ENCODE measurements at places on chromosomes 4 and X.
A peak's percentile ranks its signal among the peaks of the same experiment; 100 is the strongest.

DNA sequence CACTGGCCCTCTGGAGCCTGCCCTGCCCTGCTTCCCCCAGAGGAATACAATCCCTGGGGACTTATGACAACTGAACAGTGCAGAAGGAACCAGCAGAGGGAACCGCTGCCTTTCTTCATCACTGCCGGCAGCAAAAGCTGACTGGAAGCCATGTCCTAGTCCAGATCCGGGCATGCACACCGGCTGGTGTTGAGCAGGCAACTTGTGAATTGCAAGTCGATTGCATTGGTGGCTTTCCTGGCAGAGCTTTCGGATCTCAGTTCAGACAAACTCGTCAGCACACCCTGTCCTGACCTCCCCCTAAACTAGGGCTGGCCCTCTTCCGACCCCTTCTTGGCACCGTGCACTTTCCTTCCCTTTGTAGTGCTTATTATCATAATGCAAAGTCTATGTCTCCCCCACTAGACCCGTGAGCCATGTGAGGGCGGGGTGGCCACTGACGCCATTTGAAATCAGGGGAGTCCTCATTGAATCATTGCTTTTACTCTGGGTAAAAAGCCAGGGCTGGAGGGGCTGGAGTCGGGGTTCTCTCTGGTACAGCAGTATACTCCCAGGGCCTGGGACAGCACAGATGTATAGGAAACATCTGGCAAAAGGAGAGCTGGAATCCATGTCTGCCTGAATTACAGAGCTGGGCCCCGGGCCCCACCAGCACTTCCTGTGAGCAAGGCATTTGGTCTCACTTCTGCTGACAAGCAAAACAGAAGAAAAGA is 1.8 kb downstream of the ARHGAP4 start:
- no peak for DNase-seq

DNA sequence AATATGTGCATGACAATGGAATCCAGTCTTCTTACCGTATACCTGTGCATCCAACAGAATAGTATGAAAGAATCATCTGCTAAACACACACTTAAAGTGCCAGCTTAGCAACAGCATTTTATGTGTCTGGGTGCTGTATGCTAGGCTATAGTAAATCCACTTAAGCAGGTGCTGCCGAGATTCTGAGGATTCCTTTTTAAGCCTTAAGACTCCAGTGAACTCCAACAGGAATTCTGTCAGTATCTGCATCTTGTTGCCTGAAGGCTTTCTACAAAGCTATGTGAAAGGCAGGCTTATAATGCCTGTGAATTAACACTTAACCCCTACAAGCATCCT is 1076.4 kb upstream of the PABPC4L start:
- DNase-seq, result no peak

GRCh38 chrX:7133050-7133440 is 14.5 kb upstream of the STS start:
- no peak for DNase-seq

DNA sequence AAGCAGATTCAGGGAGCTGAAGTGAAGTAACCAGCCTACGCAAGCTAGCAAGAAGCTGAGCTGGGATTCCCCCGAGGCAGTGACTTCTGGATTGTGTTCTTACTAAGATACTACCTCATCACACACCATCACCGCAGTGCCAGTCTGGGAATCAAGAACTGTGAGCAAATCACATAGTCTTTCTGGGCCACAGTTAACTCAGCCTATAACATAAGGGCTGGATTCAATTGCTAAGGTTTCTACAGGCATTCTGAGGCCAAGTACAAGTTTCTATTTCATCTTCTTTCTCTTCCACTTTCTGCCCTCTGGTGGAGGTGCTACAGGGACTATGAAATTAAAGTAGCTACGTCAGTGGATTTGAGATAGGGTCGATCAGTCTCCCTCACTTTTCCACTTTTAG is 1.4 kb upstream of the CORIN start:
- peak; percentile 21 for DNase-seq

DNA sequence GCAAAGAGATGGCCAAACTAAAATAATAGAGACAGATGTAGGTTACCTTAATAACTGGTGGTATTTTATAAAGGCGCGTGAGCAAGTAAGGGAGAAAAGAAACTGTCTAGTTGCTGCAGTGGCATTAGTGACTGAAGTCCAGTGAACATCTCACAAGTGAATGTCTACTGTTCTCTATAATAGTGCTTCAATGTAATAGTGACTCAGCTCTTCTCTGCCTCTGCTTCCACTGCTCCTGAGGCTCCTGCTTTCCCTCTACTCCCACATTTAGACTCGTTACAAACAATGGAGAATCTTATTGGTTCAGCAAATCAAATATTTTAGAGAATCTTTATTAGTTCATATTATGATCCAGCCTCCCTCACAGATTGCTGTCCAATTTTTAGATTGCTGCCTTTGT is 779.1 kb upstream of the HTR2C start:
- DNase-seq, result no peak

DNA sequence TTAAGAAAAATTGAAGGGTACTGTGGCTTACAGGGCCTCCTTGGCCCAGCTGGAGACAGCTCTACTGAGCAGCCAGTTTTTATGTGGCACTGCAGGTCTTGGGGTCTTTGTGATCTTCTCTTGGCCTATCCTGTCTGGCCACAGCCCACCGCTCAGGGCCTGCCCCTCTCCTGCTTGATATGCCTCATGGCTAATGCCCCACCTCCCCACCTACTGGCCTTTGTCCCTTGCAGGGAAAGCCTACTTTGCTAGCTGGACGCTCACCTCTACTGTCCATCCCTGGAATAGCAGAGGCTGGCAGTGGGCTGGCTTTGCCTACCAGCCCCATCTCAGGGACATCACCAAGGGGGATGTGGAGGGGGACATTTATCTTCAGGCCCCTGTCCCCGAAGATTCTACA is 134.1 kb downstream of the PJA1 start:
- DNase-seq, result no peak

GRCh38 chrX:31316340-31316991 is 244.6 kb upstream of the FTHL17 start:
- no peak for DNase-seq

DNA sequence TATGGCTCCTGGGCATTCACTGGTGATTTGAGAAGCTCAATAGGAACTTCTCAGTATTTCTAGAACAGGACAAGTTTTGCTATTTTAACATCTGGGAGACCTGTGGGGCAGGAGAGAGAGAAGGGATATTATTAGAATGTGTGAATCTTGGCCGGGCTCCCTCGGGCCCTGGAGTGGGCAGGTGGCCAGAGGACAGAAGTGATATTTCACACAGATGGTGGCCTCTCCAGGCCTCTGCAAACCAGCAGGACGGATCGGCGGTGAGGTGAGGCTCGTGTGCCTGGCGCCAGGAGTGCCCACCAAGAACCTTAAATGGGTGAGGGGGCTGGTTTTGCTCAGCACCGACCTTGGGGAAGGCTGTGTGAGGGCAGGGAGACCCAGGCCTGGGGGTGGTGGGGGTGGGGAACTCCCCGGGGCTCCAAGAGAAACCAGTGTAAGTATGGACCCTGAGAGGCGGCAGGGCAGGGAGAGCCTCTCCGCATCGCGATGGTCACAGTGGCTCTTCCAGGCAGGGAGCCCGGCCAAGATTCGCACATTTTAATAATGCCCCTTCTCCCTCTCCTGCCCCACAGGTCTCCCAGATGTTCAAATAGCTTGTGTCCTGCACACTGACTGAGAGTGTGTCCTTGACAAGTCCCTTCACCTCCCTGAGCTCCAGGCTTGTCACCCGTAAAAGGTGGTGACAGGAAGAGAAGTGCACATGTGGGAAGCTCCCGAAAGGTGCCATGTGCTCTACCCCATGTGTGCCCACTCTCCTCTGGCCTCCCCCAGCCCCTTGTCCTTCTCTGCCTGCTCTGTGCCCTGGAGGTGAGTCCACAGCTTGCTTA is 64.9 kb downstream of the SORCS2 start:
- no peak for DNase-seq

DNA sequence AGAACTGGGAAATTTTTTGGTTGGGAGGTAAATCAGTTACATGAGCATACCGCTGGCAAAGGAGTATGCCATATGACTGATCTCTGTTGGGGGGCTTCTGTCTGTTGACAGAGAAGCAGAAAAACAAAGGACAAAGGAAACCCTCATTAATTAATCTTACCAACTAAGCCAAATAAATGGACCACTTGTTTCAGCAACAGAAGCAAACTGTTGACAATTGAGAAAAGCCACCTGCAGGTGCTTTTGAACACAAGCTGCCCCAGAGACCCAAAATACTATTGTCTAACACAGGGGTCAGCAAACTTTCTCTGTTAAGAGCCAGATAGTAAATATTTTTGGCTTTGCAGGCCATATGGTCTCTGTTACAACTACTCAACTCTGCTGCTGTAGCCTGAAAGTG is 7.0 kb upstream of the FRYL start:
- no peak for DNase-seq

GRCh38 chr4:8287343-8288280 is 18.1 kb downstream of the HTRA3 start:
- DNase-seq, result no peak

DNA sequence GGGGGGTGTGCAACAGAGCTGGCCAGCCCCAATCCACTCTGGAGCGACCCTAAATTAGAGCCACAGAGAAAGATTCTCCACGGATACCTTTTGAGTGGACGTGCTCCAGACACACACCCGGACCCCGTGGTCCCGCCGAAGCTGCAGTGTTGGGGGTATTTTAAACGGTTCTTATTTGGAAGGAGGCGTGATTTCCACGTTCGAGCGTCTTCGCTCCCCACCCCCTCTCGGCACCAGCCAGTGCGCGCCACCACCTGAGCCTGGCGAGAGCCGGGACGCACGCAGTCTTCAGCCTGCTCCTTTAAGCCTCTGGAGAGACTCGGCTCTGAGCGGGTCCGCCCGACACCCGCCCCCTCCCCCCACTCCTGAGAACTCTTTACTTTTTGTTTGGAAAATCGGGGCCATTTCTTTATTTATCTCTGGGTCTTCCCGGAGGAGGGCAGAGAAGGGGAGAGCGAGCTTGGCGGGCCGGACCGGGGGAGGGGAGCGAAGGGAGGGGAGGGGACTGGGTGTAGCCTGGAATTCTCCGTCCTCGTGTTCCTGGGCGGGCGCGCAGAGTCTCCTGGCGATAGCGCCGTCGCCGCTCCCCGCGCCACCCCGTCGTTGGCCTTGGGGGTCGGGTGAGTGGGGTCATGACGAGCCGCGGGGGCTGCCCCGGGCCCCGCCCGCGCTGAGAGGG is 668 bp upstream of the PTCHD1 start:
- no peak for DNase-seq

GRCh38 chr4:101258883-101259282 is 88.4 kb downstream of the PPP3CA start:
- no peak for DNase-seq

DNA sequence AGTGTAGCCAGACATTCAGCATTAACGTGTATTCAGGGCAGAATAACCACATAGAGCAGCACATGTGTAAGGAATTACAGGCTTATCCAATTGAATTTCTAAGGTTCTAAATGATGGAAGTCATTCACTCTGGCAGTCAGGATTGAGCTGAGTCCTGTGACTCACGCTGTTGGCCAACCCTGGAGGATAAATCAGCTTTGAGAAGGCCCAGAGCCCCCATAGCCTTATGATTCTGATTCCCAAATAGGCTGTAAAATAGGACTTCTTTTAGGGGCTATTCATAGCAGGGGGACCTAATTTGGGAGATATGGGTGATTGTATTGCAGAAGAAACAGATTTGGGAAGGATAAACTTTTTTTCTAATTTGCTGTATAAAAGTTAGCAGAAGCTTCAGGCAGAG is 8.1 kb upstream of the HPF1 start:
- DNase-seq, result no peak

DNA sequence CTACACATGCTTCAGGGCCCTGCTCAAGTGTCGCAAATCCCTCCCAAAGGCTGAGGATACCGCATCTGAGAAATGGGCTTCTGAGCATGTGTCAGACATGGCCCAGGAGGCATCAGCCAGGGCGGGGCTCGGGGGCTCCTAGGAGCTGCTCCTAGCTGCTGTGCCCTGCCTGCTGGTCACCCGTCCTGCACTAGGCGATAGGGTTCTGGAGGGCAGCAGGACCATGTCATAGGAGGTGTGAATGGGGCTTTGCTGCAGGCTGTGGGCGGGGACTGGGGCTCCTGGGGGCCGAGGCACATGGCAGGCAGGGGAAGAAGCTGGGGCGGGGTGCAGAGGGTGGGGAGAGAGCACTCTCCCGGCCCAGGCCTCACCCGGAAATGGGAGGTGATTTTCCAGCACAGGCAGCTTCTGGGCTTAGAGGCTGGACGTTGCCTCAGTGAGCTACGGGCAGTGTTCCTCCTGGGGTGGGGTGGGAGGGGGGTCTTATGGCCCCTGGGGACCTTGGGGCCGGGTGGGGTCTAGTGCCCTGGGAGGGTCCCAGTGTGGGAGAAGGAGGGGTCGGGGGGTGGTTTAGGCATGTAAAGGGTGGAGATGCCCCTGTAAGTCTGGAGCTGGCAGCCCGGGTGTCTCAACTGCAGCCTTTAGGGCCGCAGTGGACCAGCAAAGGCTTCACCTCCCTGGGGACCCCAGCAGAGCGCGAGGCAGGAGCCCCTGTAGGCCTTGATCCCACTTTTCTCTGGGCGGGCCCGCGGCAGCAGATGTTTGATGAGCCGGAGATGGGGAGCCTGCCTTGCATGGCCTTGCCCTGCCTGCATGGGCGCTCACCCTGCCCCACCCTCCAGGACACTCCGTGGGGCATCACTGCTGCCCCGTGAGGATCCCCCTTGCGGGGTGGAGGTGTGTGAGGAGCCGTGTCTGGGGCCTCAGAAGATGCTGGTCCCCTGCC is 98.6 kb upstream of the LRPAP1 start:
- no peak for DNase-seq

DNA sequence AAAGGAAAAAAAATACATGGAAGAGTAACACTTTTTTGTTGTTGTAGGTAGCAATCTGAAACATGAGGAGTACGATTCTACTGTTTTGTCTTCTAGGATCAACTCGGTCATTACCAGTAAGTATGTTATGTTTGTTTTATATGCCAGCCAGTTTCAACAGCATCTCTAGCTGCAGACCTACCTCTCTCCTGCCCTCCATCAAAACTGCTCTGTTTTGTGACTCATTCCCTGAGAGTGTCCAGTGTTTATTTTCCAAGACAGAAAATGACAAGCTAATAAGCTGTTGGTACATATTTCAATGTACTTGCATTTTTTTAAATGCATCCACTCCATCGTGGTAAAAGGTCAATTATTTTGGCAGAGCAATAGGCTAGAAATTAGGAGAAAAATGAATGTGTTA is 347 bp downstream of the AMTN start:
- DNase-seq, result no peak
